ENCODE measurements at places on chromosomes 2 and 18.
A peak's percentile ranks its signal among the peaks of the same experiment; 100 is the strongest.

GRCh38 chr2:177952151-177952550 lies 120.4 kb downstream of the PDE11A start:
- no peak for DNase-seq

DNA sequence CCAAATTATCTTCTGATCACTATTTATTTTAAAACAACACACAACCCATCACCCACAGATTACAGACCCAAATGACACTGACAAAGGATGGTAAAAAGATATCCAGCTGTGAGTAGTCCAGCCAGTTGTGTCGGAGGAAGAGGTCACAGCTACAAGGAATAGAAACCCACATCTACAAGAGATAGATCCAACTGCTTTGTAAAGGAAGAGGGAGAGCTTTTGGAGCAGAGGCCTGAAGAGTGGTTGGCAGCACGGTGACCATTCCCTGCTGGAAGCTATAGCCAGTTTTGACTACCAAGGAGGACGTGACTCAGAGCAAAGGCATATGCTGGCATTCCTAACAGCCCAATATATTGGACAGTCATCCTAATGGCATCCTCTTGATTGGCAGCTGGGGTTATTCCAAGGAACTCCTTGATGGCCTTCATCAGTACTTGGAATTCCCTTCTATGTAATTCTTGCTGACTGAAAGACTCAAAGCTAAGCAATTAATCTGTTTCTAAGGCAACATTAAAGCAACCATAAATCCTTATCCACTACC lies 17.1 kb downstream of the SLC8A1 start:
- no peak for DNase-seq

- DNase-seq = no peak
These were observed 87.5 kb downstream of the TRIB2 start for GRCh38 chr2:12804091-12804856.

DNA sequence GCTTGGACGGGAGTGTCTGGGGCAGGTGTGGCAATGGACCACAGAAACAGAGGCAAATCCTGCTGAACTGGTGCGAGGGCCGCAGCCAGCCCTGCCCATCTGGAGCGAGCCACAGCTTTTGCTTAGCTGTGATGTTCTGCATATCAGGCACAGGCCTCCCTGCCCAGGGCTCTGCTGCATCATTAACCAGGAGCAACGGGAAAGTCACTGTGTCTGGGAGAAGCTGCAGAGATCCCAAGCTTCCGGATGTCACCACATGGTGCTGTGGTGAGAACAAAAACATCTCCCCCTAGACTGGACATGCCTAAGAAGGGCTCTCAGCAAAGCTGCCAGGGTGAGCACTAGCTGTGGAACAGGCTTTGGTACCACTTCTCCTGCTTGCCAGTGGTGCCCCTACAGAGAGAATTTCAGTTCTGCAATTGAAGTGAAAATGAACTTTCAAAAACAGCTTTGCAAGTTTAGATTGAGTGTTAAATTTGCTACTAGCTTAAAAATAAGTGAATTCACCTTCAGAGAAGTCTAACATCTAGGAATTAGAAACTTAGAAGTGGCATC lies 172.9 kb upstream of the MYT1L start:
- DNase-seq = no peak

DNA sequence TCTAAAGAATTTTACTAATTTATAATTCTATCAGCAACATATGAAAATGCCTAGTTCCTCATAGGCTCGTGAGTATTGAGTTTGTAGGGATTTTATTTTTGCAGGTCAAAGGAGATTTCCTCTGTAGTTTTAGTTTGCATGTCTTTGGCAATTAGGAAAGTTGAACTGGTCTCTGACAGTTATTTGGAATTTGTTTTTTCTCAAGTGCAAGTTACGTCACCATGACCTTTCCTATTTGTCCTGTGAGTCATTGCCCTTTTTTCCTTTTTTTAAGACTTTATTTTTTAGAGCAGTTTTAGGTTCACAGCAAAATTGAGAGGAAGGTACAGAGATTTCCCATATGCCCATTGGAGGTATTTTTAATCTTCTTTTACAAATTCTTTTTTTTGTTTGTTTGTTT lies 29.0 kb downstream of the RAMP1 start:
- no peak for DNase-seq

- DNase-seq = no peak
These were observed 10.0 kb upstream of the LAPTM4A start for GRCh38 chr2:20061476-20061875.

DNA sequence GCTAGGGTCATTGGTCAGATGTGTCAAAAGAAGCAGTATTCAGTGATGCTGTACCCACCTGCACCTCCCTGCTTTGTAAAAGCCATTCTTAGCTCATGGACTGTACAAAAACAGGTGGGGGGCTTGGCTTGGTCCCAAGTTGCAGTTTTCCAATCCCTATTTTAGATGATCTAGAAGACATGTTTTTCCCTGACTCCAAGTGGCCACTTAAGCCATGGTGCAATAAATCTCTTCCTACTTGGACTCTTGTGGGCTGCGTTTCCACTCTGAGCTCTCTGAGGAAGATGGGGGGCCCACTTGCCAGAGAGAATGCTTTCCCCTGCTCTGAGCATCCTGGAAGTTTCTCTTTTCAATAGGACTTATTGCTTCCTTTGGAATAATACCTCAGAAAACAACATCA lies 57.0 kb upstream of the SPP2 start:
- no peak for DNase-seq

- DNase-seq = no peak
These were observed 443.7 kb downstream of the BCL11A start for GRCh38 chr2:60109744-60110143.

- no peak for DNase-seq
These were observed 4.0 kb downstream of the PID1 start for GRCh38 chr2:229267080-229267479.

- no peak for DNase-seq
These were observed 17.6 kb upstream of the KIF1A start for GRCh38 chr2:240837621-240838020.

GRCh38 chr18:22524783-22525182 lies 107.1 kb upstream of the CTAGE1 start:
- DNase-seq = no peak

GRCh38 chr2:119730671-119731177 lies 29.0 kb upstream of the PTPN4 start:
- no peak for DNase-seq

GRCh38 chr2:189260361-189260814 lies 80.8 kb upstream of the COL5A2 start:
- DNase-seq = no peak

- no peak for DNase-seq
These were observed 94.0 kb downstream of the MCFD2 start for GRCh38 chr2:46821600-46821999.

DNA sequence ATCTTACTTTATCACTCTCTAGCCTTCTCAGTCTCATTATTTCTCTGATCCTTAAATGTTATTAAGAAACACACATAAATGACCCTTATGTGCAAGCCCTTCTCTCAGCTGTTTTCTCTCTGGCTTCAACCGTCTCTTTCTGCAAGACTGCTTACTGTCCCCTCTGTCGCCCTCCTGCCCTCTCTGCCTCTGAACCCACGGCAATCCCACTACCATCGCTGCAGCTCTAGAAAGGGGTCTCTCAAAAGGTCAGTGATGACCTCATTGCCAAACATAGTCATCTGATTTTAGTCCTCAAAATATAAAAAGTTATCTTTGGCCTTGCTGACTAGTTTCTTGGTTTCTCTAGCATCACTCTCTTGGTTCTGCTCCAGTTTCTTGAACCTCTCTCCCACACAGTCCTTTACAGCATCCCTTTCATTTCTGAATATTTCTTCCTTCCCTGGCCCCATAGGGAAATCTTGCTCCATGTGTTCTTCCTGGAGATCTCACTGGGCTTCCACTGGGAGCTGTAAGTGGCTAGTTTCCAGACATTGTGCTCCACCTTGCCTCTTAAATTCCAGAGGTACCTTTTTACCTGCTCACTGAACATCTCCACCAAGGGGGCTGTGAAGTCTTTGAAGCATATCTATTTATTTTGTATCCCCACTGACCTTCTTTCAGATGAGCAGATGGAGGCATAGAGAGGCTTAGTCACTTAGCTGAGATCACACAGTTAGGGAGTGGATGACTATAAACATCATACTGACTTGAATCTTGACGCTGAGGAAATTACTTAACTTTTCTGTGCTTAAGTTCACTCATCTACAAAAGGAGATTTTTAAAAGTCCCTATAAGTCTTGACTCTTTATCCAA lies 96.2 kb downstream of the PDE1A start:
- no peak for DNase-seq

DNA sequence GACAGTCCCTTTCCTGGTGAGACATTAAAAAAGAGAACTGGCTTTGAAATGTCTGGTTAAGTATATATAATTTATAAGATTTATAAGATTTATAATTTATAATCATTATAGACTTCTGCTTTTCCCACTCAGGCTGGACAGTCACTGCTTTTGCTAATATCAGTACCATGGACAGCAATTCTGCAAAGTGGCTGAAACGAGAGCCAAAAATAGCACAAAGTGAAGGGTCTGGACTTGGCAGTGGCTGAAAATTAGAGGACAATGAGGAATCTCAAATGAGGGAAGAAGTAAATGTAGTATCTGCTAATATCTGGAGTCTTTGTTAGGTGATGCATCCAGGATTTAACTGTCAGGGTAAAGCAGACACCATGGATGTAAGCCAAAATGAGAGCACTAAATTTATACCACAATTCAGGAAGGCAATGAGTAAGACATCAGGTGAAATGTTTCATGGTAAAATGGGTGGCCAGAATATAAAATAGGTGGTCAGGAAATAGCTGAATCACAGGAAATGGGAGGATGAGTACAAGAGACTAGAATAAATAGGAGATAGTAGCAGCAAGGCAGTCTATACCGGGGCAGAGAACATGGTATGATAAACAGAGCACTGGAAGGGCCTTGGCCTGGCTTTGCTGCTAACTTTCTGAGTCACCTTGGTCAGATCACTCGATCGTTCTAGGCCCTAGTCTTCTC lies 39.6 kb upstream of the BOD1L2 start:
- peak; percentile 2 for DNase-seq

DNA sequence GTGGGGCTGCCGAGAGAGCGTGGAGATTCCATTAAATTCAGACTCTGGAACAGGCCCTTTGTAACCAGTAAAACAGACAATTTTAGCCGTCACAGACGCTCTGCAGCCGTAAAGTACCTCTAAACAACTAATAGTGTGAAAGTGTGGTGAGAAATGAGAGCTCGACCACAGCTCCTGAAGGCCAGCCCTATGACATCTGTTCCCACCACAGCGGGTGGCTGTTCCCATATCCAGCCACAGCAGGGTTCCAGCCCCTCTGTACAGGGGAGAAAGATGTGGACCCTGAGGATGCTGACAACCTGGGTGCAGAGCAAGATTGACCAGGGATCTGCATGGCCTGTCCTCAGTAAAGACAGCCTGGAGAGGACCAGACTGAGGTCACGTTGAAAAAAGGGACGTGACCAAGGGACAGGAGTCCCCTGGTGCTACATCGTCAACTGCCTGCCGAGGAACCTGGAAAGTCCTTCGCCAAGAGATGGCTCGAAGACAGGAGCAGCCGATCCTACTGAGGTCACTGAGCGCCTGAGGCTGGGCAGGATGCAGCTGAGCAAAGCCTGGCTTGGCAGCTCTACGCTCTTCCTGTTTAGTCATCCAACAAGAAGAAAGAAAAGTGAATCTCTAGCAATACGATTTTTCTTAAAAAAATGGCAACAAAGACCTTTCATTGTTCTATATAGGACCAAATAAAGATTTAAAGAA lies 831.7 kb downstream of the RNF144A start:
- peak; percentile 40 for DNase-seq

- no peak for DNase-seq
These were observed 116.9 kb downstream of the ERBB4 start for GRCh38 chr2:212421556-212422334.

- DNase-seq = no peak
These were observed 84.6 kb downstream of the SMAD7 start for GRCh38 chr18:48866028-48866733.

GRCh38 chr2:133438026-133438425 lies 130.2 kb downstream of the NCKAP5 start:
- no peak for DNase-seq

GRCh38 chr2:40325116-40325515 lies 126.8 kb downstream of the SLC8A1 start:
- DNase-seq = no peak

DNA sequence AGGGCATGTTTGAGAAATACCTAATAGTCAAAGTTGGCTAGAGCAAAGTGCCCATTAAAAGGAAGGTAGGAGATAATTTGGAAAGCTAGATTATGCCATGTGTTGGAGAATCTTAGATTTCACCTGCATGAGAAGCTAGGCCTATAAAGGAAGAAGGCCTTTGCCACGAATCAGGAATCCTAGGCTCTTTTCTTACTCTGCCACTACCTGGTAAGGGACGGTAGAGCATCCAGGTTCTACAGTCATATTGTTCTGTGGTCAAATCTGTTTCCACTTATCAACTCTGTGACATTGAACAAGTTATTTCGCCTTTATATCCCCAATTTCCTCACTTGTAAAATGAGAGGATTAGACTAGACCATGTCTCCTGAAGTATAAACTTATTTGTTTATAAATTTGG lies 3.6 kb upstream of the KCNJ3 start:
- DNase-seq = no peak

DNA sequence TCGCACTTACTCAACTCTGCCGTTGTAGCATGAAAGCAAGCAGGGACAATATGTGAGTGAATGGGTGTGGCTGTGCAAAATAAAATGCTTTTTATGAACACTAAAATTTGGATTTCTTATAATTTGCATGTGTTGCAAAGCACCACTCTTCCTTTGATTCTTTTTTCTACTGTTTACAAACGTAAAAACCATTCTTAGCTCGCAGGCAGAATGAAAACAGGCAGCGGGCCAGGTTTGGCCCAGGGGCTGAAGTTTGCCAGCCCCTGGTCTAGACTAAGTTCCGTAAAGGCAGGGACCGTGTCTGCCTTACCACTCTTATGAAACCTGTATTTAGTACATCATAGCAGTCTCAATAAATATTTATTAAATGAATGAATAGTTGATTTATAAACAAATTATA lies 83.7 kb upstream of the SPATS2L start:
- DNase-seq = no peak

- no peak for DNase-seq
These were observed 69.2 kb downstream of the KCTD1 start for GRCh38 chr18:26479065-26479680.

DNA sequence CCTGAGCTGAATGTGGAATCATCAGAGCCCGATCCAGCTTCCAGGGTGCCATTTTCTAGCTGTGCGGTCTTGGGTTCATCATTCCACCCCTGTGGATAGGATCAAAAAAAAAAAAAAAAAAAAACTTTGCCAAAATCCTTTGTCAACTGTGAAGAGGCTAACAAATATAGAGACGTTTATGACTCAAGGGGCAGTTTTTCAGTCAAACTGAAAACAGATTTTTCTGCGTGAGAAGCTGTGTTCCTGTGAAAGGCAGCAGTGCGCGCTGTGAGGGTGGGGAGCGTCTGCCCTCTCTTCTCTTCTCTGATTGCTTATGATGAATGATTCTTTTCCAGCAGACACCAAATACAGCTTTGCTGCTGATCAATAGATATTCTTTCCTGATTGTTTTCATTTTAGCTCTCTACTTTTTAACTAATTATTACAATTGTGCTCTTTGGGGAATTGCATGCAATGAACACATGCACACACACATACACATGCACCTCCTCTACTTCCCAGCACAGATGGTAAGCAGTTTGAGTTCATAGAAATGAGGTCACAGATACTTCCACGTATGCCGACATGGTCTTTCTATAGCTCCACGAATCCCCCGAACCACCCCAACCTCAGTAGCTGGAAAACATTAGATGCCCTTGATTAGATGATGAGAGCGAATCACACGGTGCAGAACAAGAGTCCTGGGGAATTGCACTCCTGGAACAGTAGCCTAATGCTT lies 175.4 kb downstream of the NRP2 start:
- DNase-seq = peak; percentile 23
